ENCODE measurements at places on chromosomes 2 and 18. TPM values are rescaled to one million over a fixed set of nuclear protein-coding genes. Genes with fewer than 3 reads are reported as not detected.
A peak's percentile ranks its signal among the peaks of the same experiment; 100 is the strongest.

DNA sequence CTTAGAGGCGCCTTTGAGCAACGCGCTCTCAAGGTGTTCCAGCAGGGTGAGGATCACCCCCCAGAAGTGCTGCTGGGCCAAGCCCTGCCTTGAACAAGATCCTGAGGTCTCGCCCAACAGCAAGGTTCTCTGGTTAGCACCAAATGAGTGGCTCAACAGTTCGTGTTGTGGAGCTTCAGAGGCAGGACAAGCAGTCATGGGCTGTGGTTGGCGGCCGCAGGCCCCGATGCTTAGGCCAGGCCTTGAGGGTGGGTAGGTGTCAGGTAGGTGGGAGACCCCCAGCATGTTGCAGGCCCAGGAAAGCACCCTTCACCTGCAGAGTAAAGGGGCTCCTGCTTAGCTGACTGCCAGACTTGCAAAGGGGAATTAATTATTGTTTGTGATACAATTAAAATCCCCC lies 70.2 kb upstream of the FOSL2 start:
- H3K4me3 ChIP-seq = no peak overlapping the region
- peaks cover 47% of the 10 kb centered on the region for H3K4me1 ChIP-seq
- H3K36me3 ChIP-seq = peaks cover 3% of the 10 kb centered on the region
- no peaks in the 10 kb centered on the region for H3K27me3 ChIP-seq
- no peak for DNase-seq

DNA sequence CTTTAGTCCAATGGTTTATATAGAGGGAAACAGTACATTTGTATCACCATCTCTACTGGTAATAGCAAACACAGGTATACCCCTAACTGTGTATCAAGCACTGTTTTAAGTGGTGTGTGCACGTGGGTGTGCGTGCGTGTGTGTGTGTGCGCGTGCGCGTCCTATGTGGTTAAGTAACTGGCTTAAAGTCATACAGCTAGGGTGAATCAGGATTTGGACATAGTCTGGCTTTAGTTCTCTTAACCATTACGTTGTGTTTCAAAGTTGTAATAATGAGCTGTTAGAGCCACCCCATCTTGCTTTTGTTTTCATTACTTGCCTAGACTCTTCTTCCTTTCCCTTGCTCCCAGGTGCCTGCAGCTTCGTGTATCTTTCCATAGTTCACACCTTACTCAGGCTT lies 2.1 kb downstream of the HADHB start:
- peak overlapping the region; percentile 100 for H3K4me3 ChIP-seq
- H3K27me3 ChIP-seq = no peaks in the 10 kb centered on the region
- peaks cover 29% of the 10 kb centered on the region for H3K4me1 ChIP-seq
- peak overlapping the region; percentile 40 for H3K27ac ChIP-seq
- DNase-seq = no peak
- H3K36me3 ChIP-seq = no peaks in the 10 kb centered on the region

- no peaks in the 10 kb centered on the region for H3K27me3 ChIP-seq
- H3K27ac ChIP-seq = peak overlapping the region; percentile 46
- H3K4me1 ChIP-seq = peaks cover 39% of the 10 kb centered on the region
- no peak for DNase-seq
- peak overlapping the region; percentile 8 for H3K4me3 ChIP-seq
Observed at GRCh38 chr2:158735822-158736580, 59.1 kb upstream of the DAPL1 start.

DNA sequence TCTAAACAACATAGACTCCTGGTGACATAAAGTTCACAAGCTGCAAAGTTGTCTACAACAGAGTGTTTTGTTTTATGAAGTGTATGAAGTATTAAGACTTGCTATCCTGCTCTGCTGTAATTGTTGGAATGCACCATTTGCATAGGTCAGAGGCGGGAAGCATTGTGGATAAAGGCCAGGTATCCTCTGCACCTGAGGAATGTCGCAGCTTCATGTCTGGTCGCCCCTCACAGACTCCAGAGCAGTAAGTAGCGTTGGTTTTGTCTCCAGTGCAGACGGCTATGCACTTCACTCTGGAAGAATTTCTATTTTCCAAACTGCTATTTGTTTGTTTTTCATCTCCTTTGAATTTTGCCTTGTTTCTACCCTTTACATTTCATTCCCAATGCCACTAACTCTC lies 63.1 kb downstream of the UNC80 start:
- no peak for DNase-seq
- no peak overlapping the region for H3K4me3 ChIP-seq
- no peak overlapping the region for H3K27ac ChIP-seq
- H3K4me1 ChIP-seq = no peaks in the 10 kb centered on the region
- no peaks in the 10 kb centered on the region for H3K27me3 ChIP-seq

DNA sequence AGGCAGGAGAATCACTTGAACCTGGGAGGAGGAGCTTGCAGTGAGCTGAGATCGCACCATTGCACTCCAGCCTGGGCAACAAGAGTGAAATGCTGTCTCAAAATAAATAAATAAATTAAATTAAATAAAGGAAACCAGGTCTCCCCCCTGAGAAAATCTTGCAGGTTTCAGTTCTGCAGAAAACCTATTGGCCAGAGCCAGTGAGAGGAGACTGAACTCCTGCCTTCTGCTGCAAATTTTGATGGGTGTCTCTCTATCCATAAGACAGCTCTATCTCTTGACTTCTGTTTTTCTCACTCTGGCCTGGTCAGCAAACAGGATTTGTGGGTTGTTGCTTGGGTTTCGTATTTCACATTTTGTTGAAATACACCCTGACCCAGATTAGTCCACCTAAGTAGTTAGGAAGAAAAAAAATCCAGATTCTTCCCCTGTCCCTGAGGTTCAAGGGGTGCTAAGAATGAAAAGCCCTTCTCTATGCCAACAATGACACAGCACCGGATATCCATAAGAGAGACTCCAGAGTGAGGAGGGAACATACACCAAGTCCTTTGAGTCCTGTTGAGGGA lies 86.7 kb upstream of the MAP4K4 start:
- DNase-seq = no peak
- H3K27me3 ChIP-seq = no peaks in the 10 kb centered on the region
- no peak overlapping the region for H3K27ac ChIP-seq

DNA sequence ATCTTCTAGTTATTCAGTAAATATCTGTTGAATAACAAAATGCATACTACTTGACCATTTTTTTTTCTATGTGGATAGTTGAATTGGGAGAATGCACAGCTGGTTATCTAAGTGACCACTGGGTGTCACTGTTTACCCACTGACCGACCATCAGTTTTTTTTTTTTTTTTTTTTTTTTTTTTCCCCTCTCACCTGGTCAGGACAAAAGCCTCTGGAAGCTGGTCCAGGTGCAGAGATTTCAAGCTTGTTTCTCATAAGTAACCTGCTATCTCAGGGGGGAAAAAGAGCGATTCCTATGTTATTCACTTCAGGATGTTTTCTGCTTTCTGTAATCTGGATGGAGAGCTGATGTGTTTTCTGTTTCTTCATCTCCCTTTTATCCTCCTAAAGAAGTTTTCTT lies 256.0 kb downstream of the DCDC2C start:
- no peak for DNase-seq
- H3K27me3 ChIP-seq = no peaks in the 10 kb centered on the region
- no peak overlapping the region for H3K27ac ChIP-seq
- H3K36me3 ChIP-seq = no peaks in the 10 kb centered on the region
- H3K4me3 ChIP-seq = no peak overlapping the region

- no peak overlapping the region for H3K4me3 ChIP-seq
- H3K4me1 ChIP-seq = peaks cover 23% of the 10 kb centered on the region
- no peak overlapping the region for H3K27ac ChIP-seq
- H3K36me3 ChIP-seq = no peaks in the 10 kb centered on the region
- no peak for DNase-seq
- H3K27me3 ChIP-seq = peaks cover 23% of the 10 kb centered on the region
Observed at GRCh38 chr2:176592216-176592615, 323.0 kb downstream of the MTX2 start.

Gene MAPRE2
- total RNA-seq = 20.8 TPM

Gene TANK
- 34.4 TPM for total RNA-seq

Gene HJURP
- 16.7 TPM for total RNA-seq

Gene FASTKD2
- 33.6 TPM for total RNA-seq

Gene UGT1A9
- total RNA-seq = not detected

Gene SLC23A3
- 5.5 TPM for total RNA-seq

All from type B pancreatic cell (in vitro differentiated cells).